Right ventricle myocardium inferior (tissue), 1 donor: ENCODE measurements at places on chromosomes 13 and 19. TPM values are rescaled to one million over a fixed set of nuclear protein-coding genes. Genes with fewer than 3 reads are reported as not detected.

DNA sequence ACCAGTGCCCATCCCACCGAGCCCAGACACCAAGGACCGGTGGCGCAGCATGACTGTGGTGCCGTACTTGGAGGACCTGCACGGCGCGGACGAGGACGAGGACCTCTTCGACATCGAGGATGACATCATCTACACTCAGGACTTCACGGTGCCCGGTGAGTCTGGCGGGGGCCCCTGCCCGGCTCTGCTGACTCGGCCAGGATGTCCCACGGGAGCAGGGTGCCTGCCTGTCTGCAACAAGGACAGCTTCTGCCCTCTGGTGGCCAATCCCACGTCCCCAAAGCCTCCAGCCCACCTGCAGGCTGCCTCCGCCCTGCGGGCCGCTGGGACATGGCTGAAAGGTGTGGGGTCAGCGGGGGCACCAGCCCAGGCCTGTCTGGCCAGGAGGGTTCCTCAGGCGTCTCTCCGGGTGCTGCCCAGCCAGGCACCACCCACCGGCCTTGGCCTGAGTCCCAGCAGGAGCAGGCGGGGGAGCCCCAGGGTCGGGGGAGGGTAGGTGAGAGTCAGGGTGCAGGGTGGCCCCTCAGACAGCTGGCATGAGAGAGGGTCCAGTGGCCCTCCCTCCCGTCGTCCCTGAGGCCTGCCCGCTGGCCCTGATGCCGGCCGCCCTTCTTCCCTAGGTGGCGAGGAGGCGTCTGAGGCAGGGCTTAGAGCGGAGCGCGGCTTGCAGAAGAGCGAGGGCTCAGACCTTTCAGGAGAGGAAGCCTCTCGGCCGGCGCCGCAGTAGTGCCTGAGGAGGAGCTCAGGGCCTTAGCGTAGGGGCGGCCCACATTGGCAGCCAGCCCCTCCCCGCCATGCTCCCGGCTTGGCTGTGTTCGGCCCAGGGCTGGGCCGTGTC is 14.6 kb downstream of the CBARP start:
- no peak for DNase-seq

GRCh38 chr19:45442778-45443461 is 19.2 kb upstream of the ERCC1 start:
- DNase-seq, result peak; percentile 88

DNA sequence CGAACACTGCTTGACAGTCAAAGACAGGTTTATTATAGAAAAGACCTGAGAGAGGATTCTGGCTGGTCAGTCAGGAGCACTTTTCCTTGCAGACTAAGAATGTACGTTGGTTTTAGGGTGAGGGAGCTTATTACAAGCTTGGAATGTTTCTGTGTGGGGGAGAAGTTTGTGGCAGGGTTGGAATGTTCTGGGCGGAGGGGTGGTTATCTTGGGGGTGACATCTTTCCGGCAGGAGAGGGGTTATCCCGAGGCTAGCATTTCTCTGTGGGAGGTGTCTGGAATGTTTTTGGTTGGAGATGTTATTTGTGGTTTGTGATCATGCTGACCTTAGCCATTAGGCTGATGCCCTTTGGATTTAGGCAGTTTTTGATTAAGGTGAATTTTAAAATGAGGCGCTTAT is 61.8 kb downstream of the ZNF136 start:
- no peak for DNase-seq

GRCh38 chr13:30865123-30866049 is 40.7 kb upstream of the MEDAG start:
- peak; percentile 89 for DNase-seq

GRCh38 chr13:59891053-59891452 is 272.7 kb downstream of the DIAPH3 start:
- DNase-seq, result no peak

DNA sequence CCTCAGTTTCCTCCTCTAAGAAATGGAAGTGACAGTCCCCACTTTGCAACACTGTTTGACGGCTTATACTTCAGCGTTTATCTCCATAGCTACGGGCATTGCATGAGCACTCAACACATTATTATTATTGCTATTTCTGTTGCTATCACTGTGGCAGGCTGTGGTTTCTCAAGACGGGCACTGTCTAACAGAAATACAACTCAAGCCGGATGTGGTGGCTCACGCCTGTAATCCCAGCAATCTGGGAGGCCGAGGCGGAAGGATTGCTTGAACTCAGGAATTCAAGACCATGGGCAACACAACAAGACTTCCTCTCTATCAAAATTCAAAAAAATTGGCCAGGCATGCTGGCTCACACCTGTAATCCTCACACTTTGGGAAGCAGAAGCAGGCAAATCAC is 4.9 kb upstream of the ZSWIM4 start:
- no peak for DNase-seq

The ACTMAP gene
- 6.4 TPM for total RNA-seq

GRCh38 chr13:93685900-93686299 is 459.3 kb downstream of the GPC6 start:
- DNase-seq, result no peak
